ENCODE measurements at places on chromosomes 4 and X. TPM values are rescaled to one million over a fixed set of nuclear protein-coding genes. Genes with fewer than 3 reads are reported as not detected.
A peak's percentile ranks its signal among the peaks of the same experiment; 100 is the strongest.

Gene USP51
- 2.2 TPM for total RNA-seq

Gene RS1
- not detected for total RNA-seq

Gene HTT-AS
- total RNA-seq: not detected

Gene SH3BGRL
- total RNA-seq: 62.0 TPM

Gene SULT1B1
- total RNA-seq: 1.5 TPM

Gene AFF1
- total RNA-seq: 59.2 TPM

Gene AMTN
- not detected for total RNA-seq

Gene SMPX
- total RNA-seq: 651 TPM

- no peak overlapping the region for H3K27ac ChIP-seq
- no peaks in the 10 kb centered on the region for H3K27me3 ChIP-seq
- no peaks in the 10 kb centered on the region for H3K4me1 ChIP-seq
- H3K36me3 ChIP-seq: no peaks in the 10 kb centered on the region
- no peak overlapping the region for H3K4me3 ChIP-seq
- no peak for DNase-seq
These were observed 53.7 kb downstream of the MSX1 start for GRCh38 chr4:4913147-4913561.

GRCh38 chr4:159413306-159413943 lies 310.5 kb downstream of the RAPGEF2 start:
- DNase-seq: no peak
- H3K36me3 ChIP-seq: no peaks in the 10 kb centered on the region
- H3K27ac ChIP-seq: no peak overlapping the region
- H3K27me3 ChIP-seq: no peaks in the 10 kb centered on the region
- H3K4me3 ChIP-seq: no peak overlapping the region

- H3K4me3 ChIP-seq: no peak overlapping the region
- no peaks in the 10 kb centered on the region for H3K36me3 ChIP-seq
- no peak for DNase-seq
- H3K27me3 ChIP-seq: no peaks in the 10 kb centered on the region
These were observed 24.3 kb upstream of the PCDH10 start for GRCh38 chr4:133124746-133125145.

GRCh38 chrX:2608638-2609430 lies 82.3 kb upstream of the CD99 start:
- H3K27me3 ChIP-seq: no peaks in the 10 kb centered on the region

- peak overlapping the region; percentile 47 for H3K4me3 ChIP-seq
- H3K36me3 ChIP-seq: no peaks in the 10 kb centered on the region
- no peaks in the 10 kb centered on the region for H3K27me3 ChIP-seq
These were observed 82.2 kb downstream of the STOX2 start for GRCh38 chr4:183986971-183987946.

- H3K36me3 ChIP-seq: no peaks in the 10 kb centered on the region
- no peak for DNase-seq
- H3K4me3 ChIP-seq: no peak overlapping the region
These were observed 36.8 kb downstream of the MAP9 start for GRCh38 chr4:155339999-155340398.

- no peaks in the 10 kb centered on the region for H3K27me3 ChIP-seq
- H3K4me3 ChIP-seq: no peak overlapping the region
- DNase-seq: no peak
- no peaks in the 10 kb centered on the region for H3K36me3 ChIP-seq
- H3K4me1 ChIP-seq: no peaks in the 10 kb centered on the region
These were observed 20.8 kb upstream of the LGI2 start for GRCh38 chr4:25051534-25051933.

DNA sequence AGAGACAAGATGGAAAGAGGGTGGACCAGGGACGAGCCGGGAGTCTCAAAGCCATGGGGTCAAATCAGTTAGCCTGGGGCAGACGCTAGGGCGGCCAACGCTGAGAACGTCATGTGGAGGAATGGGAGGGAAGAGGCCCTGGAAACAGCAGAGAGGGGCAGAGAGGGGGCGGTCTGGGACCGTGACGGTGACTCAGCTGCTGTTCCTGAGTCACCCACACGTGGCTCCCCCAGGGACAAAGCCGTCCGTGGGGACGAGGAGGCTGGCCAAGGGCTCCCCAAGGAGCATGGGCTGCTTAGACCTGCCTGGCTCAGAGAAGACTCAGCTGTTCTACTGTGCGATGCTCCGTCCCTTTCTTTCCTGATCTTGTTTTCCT lies 108.4 kb upstream of the LRPAP1 start:
- H3K36me3 ChIP-seq: no peaks in the 10 kb centered on the region
- H3K27me3 ChIP-seq: no peaks in the 10 kb centered on the region
- H3K4me3 ChIP-seq: no peak overlapping the region
- no peak overlapping the region for H3K27ac ChIP-seq

DNA sequence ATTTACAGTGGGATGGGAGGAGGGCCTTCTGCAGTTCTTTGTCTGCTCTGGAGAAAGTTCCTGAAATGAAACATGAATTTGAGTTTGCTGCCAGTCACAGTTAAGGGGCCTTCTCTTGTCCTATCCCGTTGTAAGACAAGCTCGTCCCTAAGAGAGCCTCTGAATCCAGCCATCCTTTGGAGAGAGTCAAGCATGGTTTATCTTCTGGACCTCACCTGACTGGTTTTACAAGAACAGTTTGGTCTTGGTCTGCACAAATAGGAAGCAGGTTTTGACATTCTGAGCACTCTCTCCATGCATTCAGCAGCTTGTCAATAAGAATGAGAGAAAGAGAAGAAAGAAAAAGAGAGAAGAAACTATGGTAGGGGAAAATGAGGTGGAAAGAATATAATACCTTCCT lies 20.4 kb upstream of the TENM3 start:
- no peak for DNase-seq
- no peak overlapping the region for H3K27ac ChIP-seq
- H3K27me3 ChIP-seq: no peaks in the 10 kb centered on the region
- no peaks in the 10 kb centered on the region for H3K4me1 ChIP-seq
- no peaks in the 10 kb centered on the region for H3K36me3 ChIP-seq
- H3K4me3 ChIP-seq: no peak overlapping the region

- peak within 1 kb of the TSS; percentile 43 for H3K4me3 ChIP-seq
- H3K36me3 ChIP-seq: no peaks in the 10 kb centered on the region
- no peaks in the 10 kb centered on the region for H3K27me3 ChIP-seq
- peak within 1 kb of the TSS; percentile 73 for H3K27ac ChIP-seq
These were observed at the start of gene LDB2 for GRCh38 chr4:16897991-16898827. Gene LDB2, minus strand, starts transcription at chr4:16898645.

- no peak for DNase-seq
- H3K36me3 ChIP-seq: no peaks in the 10 kb centered on the region
- no peaks in the 10 kb centered on the region for H3K4me1 ChIP-seq
- no peak overlapping the region for H3K4me3 ChIP-seq
These were observed 76.0 kb upstream of the FAM47B start for GRCh38 chrX:34866646-34867045.

GRCh38 chr4:155512817-155513216 lies 136.1 kb upstream of the MAP9 start:
- peak overlapping the region; percentile 62 for H3K27ac ChIP-seq
- no peaks in the 10 kb centered on the region for H3K36me3 ChIP-seq
- no peak overlapping the region for H3K4me3 ChIP-seq
- H3K4me1 ChIP-seq: no peaks in the 10 kb centered on the region
- H3K27me3 ChIP-seq: no peaks in the 10 kb centered on the region

DNA sequence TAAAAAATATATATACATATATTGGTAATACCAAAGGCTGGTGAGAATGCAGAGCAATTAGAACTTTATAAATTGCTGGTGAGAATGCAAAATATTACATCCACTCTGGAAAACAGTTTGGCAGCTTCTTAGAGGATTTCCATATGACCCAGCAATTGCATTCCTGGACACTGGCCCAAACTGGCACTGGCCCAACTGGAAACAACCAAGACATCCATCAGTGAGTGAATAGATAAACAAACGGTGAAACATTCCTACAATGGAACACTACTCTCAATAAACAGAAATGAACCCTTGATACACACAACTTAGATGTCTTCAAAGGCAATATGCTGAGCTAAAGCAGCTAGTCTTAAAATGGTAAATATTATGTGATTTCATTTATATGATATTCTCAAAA lies 524.2 kb downstream of the IQCM start:
- H3K4me3 ChIP-seq: no peak overlapping the region
- no peak for DNase-seq
- H3K27ac ChIP-seq: no peak overlapping the region
- H3K4me1 ChIP-seq: no peaks in the 10 kb centered on the region
- no peaks in the 10 kb centered on the region for H3K27me3 ChIP-seq

- H3K4me3 ChIP-seq: no peak overlapping the region
- H3K4me1 ChIP-seq: no peaks in the 10 kb centered on the region
- no peaks in the 10 kb centered on the region for H3K27me3 ChIP-seq
- DNase-seq: no peak
- no peaks in the 10 kb centered on the region for H3K36me3 ChIP-seq
These were observed 82.4 kb upstream of the TMEM150C start for GRCh38 chr4:82643994-82644733.

- H3K4me3 ChIP-seq: no peak overlapping the region
- no peaks in the 10 kb centered on the region for H3K4me1 ChIP-seq
- H3K27ac ChIP-seq: no peak overlapping the region
- H3K27me3 ChIP-seq: no peaks in the 10 kb centered on the region
- DNase-seq: no peak
These were observed 607.0 kb upstream of the PRKX start for GRCh38 chrX:4320436-4320947.

DNA sequence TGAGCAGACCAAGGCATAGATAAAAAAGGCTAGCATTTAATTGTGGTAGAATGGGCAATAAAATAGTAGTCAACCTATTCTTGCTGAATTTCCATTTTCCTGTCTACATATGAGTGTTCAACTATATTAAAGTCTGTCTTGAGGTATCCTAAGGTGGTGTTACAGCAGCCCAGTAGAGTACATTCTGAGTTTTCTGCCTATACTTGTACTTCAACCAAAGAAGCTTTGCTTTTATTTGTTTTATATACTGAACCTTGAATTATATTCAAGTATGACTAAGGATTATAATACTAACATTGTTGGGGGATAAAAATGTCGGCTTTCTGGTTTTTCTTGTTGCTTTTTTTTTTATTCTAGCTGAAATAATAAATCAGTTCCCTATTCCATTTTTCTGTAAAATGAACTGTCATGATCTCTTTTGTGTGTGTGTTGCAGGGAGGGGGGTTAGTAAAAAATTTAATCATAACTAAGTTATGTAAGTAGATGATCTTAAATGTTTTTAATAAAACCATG lies 106.7 kb downstream of the PDLIM5 start:
- peak overlapping the region; percentile 56 for H3K27ac ChIP-seq
- H3K36me3 ChIP-seq: no peaks in the 10 kb centered on the region
- no peak overlapping the region for H3K4me3 ChIP-seq
- no peaks in the 10 kb centered on the region for H3K4me1 ChIP-seq

GRCh38 chr4:2510351-2511259 lies 25.8 kb upstream of the FAM193A start:
- DNase-seq: no peak
- H3K36me3 ChIP-seq: peaks cover 52% of the 10 kb centered on the region
- H3K27ac ChIP-seq: no peak overlapping the region
- H3K4me1 ChIP-seq: no peaks in the 10 kb centered on the region
- no peak overlapping the region for H3K4me3 ChIP-seq

- H3K4me1 ChIP-seq: no peaks in the 10 kb centered on the region
- no peaks in the 10 kb centered on the region for H3K36me3 ChIP-seq
- no peak for DNase-seq
- H3K4me3 ChIP-seq: no peak overlapping the region
- no peak overlapping the region for H3K27ac ChIP-seq
These were observed 50.6 kb upstream of the SHOX start for GRCh38 chrX:580030-580429.

- H3K4me3 ChIP-seq: no peak overlapping the region
- no peak overlapping the region for H3K27ac ChIP-seq
- DNase-seq: no peak
- H3K36me3 ChIP-seq: no peaks in the 10 kb centered on the region
These were observed 47.2 kb downstream of the SYNPO2 start for GRCh38 chr4:118935819-118936218.

GRCh38 chrX:63012574-63012973 lies 338.6 kb downstream of the SPIN4 start:
- H3K4me3 ChIP-seq: no peak overlapping the region
- DNase-seq: no peak
- H3K36me3 ChIP-seq: no peaks in the 10 kb centered on the region
- no peaks in the 10 kb centered on the region for H3K27me3 ChIP-seq
- H3K4me1 ChIP-seq: no peaks in the 10 kb centered on the region

DNA sequence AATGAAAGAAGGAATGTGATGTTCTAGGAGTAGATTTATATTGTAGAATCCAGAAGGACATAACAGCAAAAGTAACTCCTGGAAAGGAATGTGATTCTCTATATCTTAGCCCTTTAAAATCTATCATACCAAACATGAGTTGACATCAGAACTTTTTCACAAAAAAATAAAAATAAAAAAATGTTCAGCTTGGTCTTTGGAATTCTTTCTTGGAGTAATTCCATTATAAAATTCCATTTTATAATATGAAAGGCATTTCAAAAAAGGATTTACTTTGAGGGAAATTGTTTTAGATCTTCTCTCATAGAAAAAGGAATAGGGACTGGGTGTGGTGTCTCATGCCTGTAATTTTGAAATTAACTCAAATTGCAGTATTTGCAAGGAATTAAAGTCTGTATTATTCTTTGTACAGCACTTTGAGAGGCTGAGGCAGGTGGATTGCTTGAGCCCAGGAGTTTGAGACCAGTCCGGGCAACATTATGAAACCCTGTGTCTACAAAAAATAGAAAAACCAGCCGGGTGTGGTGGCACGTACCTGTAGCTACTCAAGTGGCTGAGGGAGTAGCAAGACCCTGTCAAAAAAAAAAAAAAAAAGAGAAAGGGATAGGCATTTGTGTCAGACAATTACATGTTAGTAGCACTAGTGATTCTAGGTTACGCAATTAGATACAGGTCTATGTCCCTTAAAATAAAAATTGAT lies 134.9 kb downstream of the SLC4A4 start:
- no peak overlapping the region for H3K4me3 ChIP-seq
- H3K36me3 ChIP-seq: peaks cover 6% of the 10 kb centered on the region
- no peaks in the 10 kb centered on the region for H3K4me1 ChIP-seq
- H3K27me3 ChIP-seq: no peaks in the 10 kb centered on the region
- no peak for DNase-seq

DNA sequence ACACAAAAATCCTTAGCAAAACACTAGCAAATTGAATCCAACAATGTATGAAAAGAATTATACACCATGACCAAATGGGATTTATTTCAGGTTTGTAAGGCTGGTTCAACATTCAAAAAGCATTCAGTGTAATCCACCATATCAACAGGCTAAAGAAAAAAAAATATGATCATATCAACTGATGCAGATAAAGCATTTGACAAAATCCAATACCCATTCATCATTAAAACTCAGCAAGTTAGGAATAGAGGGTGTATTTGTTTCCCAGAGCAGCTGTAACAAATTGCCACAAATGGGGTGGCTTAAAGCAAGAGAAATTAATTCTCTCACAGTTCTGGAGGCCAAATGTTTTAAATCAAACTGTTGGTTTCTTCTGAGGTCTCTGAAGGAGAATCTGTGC lies 10.7 kb downstream of the VSIG1 start:
- no peaks in the 10 kb centered on the region for H3K4me1 ChIP-seq
- H3K27me3 ChIP-seq: no peaks in the 10 kb centered on the region
- DNase-seq: no peak
- no peaks in the 10 kb centered on the region for H3K36me3 ChIP-seq
- H3K27ac ChIP-seq: no peak overlapping the region
- no peak overlapping the region for H3K4me3 ChIP-seq

GRCh38 chrX:75625232-75625631 lies 102.4 kb upstream of the ZDHHC15 start:
- no peaks in the 10 kb centered on the region for H3K4me1 ChIP-seq
- H3K4me3 ChIP-seq: no peak overlapping the region
- DNase-seq: no peak
- H3K36me3 ChIP-seq: no peaks in the 10 kb centered on the region
- no peak overlapping the region for H3K27ac ChIP-seq

GRCh38 chrX:120306630-120307029 lies 4.6 kb downstream of the TMEM255A start:
- no peaks in the 10 kb centered on the region for H3K36me3 ChIP-seq
- H3K27me3 ChIP-seq: peaks cover 2% of the 10 kb centered on the region
- H3K4me3 ChIP-seq: no peak overlapping the region
- H3K27ac ChIP-seq: no peak overlapping the region
- no peak for DNase-seq
